ENCODE measurements at places on chromosomes 16 and 17.

GRCh38 chr17:77378318-77379064 is 237.7 kb downstream of the SEC14L1 start:
- no peak for DNase-seq

DNA sequence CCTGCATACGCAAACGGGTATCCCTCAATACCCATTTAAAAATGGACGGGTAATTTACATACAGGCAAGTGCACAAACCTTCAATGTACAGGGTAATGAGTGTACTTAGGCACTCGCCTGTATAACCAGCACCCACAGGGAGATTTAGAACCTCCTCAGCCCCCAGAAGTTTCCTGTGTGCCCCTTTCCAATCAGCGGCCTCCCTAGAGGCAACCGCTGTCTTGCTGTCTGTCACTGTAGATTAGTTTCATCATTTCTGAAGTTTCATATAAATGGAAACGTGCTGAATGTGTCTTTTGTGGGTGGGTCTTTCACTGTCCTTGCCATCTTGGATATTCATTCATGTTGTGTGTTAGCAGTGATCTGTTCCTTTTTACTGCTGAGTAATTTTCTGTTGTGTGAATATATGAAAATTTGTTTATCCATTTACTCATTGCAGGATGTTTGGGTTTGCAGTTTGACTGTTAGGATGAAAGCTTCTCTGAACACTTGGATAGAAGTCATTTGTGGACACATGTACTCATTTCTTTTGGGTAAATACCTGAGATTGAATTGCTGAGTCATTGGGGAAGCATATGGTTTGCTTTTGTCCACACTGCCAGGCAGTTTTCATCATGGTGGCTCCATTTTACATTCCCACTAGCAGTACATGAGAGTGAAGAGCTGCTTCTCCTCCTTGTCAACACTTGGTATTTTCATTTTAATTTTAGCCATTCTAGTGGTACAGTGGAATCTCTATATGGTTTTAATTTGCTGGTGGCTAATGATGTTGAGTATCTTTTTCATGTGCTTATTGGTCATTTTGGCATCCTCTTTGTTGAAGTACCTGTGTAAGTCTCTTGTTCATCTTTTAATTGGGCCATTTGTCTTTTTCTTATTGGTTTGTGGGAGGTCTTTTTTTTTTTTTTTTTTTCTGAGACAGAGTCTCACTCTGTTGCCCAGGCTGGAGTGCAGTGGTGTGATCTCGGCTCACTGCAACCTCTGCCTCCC is 2.1 kb upstream of the ADCY7 start:
- peak; percentile 39 for DNase-seq

DNA sequence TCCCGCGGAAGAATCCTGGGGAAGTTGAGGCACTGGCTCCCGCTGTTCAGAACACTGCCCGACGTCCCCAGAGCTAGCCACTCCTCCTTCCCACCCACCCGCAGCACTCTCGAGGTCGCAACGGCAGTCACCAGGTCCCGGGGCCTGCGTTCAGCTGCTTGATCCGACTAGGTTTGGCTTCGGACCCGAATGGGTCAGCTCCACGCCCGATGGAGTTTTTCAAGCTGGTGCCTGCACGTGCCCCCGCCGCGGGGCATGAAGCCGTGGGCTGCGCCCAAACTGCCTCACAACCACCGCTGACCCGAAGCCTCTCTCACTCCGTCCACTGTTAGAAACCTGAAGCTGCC is 12.4 kb upstream of the ODF4 start:
- DNase-seq: no peak

- no peak for DNase-seq
Observed at GRCh38 chr16:49452578-49452977, 79.0 kb downstream of the C16orf78 start.

DNA sequence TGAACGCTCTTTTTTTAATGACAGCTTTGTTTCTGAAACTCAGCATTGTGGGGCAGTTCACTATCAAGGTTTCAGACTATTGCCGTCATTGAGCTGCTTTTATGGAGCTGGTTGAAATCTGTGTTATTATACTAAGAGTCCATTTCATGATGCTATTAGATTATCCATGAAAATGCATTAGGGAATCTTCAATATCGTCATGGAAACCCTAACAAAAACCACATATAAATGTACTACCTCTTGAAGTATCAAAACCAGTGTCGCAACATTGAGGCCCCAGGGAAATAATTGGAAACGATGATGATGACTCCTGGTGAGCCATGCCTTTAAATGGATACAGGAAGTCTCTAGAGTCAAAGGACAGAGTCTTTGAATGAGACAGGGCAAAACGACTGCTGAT is 231.6 kb upstream of the CPHXL start:
- no peak for DNase-seq

DNA sequence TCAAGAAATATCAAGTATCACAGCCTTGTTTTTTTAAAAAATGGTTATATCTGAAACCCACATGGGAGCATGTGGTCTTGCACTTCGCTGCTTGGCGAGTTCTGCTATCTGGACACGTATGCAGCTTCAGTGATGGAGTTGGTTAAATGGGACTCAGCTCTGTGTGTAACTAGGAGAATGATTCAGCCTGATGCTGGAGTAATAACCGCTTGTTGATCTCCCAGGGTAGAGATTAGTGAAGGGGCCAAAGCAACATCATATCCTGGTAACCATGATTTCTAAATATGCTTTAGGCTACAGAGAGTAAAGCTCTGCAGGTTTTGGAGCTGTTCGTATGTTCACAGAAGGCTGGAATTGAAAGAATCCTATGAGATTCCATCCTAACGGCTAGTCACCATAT is 63.2 kb downstream of the IQCK start:
- DNase-seq: no peak

GRCh38 chr16:68526143-68526781 is 12.8 kb upstream of the ZFP90 start:
- no peak for DNase-seq

- DNase-seq: no peak
Observed at GRCh38 chr16:87380881-87381280, 2.7 kb downstream of the FBXO31 start.

DNA sequence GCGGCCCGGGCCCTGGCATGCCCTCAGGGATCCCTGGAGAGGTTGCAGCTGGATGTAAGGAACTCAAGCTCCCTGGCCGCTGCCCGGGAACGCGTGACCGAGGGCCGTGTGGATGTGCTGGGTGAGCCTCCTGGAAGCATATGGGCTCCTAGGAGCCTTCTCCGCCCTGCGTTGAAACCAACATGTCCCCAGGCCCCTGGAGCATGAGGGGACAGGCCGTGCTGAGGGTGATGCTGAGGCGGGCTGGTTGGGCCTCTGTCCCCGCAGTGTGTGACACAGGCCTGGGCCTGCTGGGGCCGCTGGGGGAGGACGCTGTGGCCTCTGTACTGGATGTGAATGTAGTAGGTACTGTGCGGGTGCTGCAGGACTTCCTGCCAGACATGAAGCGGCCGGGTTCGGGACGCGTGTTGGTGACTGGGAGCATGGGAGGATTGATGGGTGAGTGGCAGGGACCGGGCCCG is 5.7 kb upstream of the HSD17B1 start:
- DNase-seq: no peak

- no peak for DNase-seq
Observed at GRCh38 chr16:55496509-55497145, 12.2 kb upstream of the LPCAT2 start.

- no peak for DNase-seq
Observed at GRCh38 chr17:80918731-80919130, 72.9 kb upstream of the CHMP6 start.

DNA sequence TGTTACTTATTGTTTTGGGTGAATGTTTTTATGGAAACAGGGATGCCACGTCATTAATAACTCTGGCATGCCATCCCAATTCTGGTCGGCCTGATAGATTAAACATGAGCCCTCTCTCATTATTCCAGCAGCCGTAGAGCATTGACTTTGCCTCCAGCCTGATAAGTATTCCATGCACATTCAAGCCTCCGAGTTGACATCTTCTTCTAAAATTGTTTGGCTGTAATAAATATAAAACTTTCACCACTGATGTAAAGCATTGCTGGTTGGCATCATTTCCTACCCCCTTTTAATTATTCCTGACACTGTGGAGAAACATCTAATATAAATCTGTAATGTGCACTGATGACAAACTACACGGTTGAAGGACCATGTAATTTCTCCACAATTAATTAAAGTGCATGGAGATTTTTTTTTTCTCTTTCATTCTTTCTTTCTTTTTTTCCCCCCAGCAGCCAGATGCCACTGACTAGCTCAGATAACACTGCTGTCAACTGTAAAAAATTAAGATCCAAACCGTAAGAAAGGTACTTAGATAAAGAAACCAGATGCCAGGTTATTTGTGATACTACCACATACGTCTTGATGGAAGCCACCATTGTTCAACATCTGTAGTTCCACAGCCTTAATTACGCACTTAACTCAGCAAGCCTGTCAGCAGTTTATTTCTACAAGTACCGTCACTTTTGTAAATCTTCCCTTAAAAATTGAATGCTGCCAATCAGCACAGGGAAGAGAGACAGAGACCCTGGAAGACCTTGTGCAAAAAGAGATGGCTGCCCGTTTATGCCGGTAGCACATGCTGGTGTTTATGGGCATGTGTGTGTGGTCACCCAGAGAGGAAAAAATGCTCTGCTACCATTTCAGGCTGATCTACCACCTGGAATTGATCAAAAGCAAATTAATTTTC is 237.7 kb downstream of the IRX3 start:
- DNase-seq: no peak

DNA sequence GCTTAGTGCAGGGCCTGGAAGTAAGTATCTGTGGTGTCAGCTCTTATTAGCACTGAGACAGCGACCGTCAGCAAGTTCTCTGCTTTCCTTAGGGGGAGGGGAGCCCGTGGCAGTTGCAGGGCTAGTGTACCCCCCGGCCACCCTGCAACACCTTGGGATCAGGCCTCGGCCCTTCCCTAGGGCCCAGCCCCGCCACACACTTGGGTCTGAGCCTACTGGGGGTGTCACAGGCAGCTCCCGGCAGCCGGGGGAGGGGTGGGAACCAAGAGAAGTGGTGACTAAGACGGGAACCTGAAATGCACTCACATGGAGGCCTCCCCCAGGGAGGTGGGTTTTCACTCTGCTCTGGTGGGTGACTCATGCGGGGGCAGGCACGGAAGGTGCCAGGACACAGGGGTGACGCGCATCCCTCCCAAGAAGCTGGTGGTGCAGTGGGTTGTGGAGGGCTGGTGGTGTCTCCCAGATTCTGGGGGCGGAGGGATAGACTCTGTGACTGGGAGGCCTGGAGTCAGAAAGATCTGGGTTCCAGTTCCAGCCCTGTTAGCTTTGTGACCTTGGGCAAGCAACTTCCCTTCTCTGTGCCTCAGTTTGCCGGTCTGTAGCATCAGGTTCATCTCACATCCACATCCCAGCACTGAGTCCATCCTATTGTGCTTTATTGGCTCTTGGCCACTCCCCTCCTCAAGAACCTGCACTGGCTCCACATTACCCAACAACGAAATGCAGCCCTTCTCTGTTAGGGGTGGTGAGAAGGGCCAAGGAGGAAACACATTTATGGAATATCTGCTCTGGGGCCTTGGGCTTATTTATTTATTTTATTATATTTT is 44.5 kb downstream of the LAT start:
- DNase-seq: peak; percentile 96

GRCh38 chr16:31201582-31202413 is 762 bp downstream of the PYCARD start:
- no peak for DNase-seq

- no peak for DNase-seq
Observed at GRCh38 chr17:14776791-14777190, 475.9 kb downstream of the HS3ST3B1 start.

DNA sequence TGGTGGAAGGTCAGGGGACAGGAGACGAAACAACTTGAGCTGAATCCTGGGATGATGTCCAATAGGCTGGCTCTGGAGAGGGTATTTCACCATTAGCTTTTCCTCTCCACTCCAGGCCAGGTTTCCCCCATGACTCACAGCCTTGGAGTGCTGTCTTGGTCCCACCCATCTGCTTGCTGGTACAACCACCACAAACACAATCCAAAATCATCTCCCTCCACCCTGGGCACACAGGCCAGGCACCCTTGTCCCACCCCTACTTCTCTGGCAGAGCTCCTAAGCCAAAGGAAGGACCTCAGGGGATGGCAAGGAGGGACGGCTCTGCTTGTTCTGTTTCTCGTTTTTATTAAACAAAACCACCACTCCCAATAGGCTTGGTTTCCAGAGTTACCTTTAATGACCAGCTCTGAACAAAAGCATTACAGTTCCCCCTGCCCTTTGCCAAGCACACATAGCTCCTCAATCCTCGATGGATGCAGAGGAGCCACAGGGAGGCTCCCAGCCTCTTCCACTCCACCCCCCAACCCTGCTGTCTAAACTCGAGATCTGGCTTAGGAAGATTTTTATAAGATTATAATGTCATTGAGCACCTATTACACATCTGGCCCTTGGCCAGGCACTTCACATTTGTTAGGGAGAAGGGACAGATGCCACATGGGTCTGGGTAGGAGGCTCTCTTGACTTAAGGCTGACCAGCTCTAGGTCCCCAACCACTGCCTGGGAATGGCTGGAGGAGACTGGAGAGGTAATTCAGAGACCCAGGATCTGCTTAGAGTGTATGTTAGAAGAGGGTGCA is 13.3 kb downstream of the CAVIN1 start:
- peak; percentile 83 for DNase-seq

DNA sequence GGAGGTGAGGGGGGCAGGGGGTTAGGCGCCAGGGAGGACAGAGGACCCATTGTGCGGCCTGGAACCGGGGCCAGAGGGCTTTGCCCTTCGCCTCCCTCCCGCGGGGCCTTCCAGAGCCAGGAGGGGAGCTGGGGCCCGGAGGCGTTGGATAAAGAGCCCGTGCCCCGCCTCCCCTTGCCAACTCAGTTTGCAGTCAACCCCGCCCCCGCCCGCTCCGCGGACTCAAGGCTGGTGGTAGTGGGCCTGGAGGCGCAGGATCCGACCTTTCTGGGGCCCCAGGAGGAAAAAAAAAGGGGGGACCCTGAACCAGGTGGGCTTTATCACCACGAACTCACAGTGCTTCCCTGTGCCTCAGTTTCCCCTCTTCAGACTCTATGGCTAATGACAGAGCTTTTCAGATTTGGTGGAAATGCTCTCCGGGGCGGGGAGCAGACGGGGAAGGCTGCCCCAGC is 2.0 kb upstream of the SPHK1 start:
- DNase-seq: peak; percentile 61

GRCh38 chr17:334974-335481 is 17.6 kb downstream of the RPH3AL start:
- no peak for DNase-seq

DNA sequence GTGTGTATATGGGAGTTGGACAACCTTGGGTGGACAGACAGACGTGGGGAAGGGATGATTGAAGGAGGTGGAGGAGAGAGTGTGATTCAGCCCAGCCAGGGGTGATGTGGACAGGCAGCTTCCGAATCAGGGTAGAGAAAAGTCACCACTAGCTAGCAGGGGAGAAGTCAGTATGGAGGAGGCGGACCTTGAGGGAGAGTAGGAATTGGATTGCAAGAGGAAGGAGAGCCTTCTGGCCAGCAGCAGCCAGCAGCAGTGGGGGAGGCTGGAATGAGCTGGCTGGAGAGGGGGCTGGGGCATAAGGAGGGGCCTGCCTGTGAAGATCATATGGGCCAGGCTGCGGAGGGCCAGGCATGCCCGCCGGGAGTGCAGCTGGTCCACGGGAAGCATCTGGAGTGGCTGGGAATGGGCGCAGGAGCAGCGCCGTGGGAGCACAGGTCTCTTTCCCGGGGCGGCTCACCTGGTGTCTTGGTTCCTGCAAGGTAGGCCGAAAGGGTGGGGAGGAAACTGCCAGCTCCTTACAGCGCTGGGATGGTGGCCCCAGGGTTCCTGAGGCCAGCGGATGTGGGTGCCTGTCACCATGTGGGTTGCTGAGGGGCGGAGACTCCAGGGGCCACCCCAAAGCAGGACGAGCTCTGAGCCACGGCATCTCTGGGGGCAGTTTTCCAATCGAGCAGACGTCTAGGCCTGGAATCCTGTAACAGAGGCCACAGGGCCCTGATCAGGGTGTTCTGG is 235.3 kb downstream of the SEC14L1 start:
- DNase-seq: peak; percentile 85

- DNase-seq: peak; percentile 30
Observed at GRCh38 chr16:22262460-22262859, 34.7 kb upstream of the POLR3E start.

Data from astrocyte (in vitro differentiated cells and primary cell).